ENCODE measurements at places on chromosomes 2 and 18. TPM values are rescaled to one million over a fixed set of nuclear protein-coding genes. Genes with fewer than 3 reads are reported as not detected.
A peak's percentile ranks its signal among the peaks of the same experiment; 100 is the strongest.

The SESTD1 gene
- total RNA-seq: 28.1 TPM

The AGXT gene
- not detected for total RNA-seq

The GLB1L gene
- 24.6 TPM for total RNA-seq

The CRYGD gene
- not detected for total RNA-seq

GRCh38 chr2:231235217-231235616 is 36.8 kb downstream of the ARMC9 start:
- no peak for DNase-seq

GRCh38 chr2:8676191-8676920 is 5.5 kb upstream of the ID2 start:
- peak; percentile 90 for DNase-seq

- no peak for DNase-seq
Measured at GRCh38 chr2:20744366-20745335, 77.7 kb downstream of the GDF7 start.

DNA sequence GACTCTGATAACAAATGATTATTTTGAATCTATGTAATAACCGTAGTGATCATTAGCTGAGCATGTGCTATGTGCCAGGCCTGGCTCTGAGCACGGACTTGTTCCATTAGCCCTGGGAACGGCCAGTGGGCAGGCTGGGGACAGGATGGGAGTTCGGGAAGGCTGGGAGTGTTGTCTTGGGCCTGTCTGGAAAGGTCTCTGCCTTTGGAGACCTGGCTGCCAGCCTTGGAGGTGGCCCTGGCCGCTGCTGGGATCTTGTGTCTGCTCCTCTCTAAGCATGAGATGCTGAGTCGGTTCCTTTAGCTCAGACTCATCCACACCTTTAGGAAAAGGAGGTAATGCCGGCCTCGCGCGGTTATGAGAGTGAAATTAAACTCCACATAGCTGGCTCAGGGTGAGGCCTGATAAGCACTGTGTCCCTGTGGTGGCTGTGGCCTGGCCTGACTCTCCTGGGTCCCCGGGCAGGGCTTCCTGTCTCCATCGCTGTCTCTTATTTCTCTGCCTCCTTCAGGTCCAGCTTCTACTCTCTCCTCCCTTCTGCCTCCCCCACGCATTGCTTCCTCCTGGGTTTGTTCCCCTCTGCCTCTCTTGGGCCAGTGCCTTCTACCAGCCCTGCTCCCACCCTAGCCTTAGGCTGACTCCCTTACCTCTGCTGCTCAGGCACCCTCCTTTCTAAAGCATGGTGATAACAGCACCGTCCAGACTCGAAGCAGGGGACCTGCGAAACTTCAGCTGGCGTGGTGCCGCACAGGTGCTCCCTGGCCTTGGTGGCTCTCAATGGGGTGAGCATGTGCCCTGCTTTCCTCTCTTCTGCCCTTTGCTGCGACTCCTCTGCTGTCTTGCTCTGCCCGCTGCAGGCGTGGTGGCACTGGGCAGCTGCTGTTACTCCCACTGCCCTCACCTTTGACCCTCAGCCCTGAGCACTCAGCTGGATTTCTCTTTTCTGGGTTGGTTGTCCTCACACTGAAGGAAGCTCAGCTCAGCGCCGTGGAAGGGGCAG is 41.8 kb downstream of the NCK2 start:
- no peak for DNase-seq

GRCh38 chr2:37588316-37588777 is 83.1 kb downstream of the CDC42EP3 start:
- DNase-seq: no peak

Data from thyroid gland (tissue), 4 donors.